ENCODE measurements at places on chromosomes 6 and 20. TPM values are rescaled to one million over a fixed set of nuclear protein-coding genes. Genes with fewer than 3 reads are reported as not detected.

GRCh38 chr6:87658516-87658915, 43.5 kb downstream of the AKIRIN2 start:
- H3K36me3 ChIP-seq = no peaks in the 10 kb centered on the region
- H3K27ac ChIP-seq = no peak overlapping the region
- peaks cover 2% of the 10 kb centered on the region for H3K27me3 ChIP-seq
- DNase-seq = no peak
- H3K4me1 ChIP-seq = peaks cover 3% of the 10 kb centered on the region

- H3K4me1 ChIP-seq = peaks cover 22% of the 10 kb centered on the region
- peak overlapping the region; percentile 18 for H3K27ac ChIP-seq
- H3K36me3 ChIP-seq = no peaks in the 10 kb centered on the region
- DNase-seq = no peak
- peak overlapping the region; percentile 74 for H3K4me3 ChIP-seq
- H3K27me3 ChIP-seq = peaks cover 14% of the 10 kb centered on the region
These were observed 1.6 kb downstream of the CDH22 start for GRCh38 chr20:46306743-46307138.

DNA sequence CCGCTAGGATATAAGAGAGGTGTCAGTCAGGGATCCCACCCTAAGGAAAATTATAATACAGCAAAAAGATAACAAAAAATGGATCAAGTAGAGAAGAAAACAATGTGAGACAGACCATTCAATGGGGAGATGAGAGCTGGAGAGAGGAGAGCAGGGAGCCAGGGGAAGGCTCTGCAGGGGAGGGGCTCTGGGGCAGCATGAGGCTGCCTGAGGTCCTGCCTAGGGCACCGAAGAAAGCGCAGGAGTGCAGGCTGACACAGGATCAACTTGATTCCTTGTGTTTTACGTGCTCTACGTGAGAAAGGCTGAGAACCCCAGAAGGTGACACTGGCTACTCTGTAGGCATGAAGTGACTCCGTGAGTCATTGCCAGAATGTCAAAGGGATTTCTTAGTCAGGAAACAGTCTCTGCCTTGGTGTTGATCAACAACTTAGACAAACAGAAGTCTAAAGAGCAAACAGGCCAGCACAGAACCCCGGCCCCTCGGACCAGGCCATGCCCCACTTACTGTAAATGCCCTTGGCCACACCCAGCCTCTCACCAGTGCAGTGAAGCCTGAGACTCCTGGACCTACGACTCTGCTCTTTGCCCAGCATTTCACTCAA, 290.1 kb upstream of the PRDM1 start:
- H3K27ac ChIP-seq = no peak overlapping the region
- H3K36me3 ChIP-seq = no peaks in the 10 kb centered on the region
- H3K4me1 ChIP-seq = no peaks in the 10 kb centered on the region
- DNase-seq = no peak
- H3K27me3 ChIP-seq = no peaks in the 10 kb centered on the region
- no peak overlapping the region for H3K4me3 ChIP-seq

DNA sequence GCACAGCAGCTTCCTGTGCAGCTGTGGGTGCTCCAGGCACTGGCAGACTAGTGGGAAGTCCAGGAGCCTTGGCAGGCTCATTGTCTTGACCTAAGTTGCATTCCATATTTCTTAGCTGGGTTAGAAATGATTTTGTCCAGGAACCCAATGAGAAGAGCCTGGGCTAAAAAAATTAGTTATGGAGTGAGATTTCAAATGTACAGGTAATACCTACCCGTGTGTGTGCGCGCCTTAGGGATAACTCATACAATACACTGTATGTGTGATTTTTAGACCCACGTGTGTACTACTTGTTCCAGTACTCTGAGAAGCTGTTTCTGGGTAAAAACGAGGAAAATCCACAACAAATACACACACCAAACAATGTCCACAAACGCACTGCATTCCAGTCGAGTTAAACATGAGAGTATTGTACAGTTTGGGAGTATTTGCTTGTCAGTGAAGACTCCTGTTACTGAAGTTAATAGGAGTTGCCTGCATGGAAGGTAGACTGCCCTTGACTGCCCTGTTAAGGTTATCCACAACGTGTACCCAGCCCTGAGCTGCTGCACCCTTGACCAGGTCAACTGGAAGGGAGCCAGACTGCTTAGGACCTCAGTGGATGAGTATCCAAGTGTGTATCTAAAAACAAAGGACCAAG, 1.4 kb downstream of the PAQR8 start:
- H3K27me3 ChIP-seq = peaks cover 9% of the 10 kb centered on the region
- no peak overlapping the region for H3K27ac ChIP-seq
- H3K4me3 ChIP-seq = peak overlapping the region; percentile 98
- DNase-seq = no peak
- H3K36me3 ChIP-seq = no peaks in the 10 kb centered on the region

The SIGLEC1 gene
- not detected for total RNA-seq

The TMEM151B gene
- 51.3 TPM for total RNA-seq

The CCDC167 gene
- total RNA-seq = 58.4 TPM

The FOXC1 gene
- total RNA-seq = 3.3 TPM

Measured in glutamatergic neuron (in vitro differentiated cells).